ENCODE measurements at places on chromosomes 13 and 19. TPM values are rescaled to one million over a fixed set of nuclear protein-coding genes. Genes with fewer than 3 reads are reported as not detected.

GRCh38 chr13:44679597-44679996 is 103.5 kb upstream of the TSC22D1 start:
- no peak overlapping the region for H3K4me3 ChIP-seq
- H3K27me3 ChIP-seq = no peaks in the 10 kb centered on the region
- peak; percentile 35 for DNase-seq
- H3K36me3 ChIP-seq = no peaks in the 10 kb centered on the region

DNA sequence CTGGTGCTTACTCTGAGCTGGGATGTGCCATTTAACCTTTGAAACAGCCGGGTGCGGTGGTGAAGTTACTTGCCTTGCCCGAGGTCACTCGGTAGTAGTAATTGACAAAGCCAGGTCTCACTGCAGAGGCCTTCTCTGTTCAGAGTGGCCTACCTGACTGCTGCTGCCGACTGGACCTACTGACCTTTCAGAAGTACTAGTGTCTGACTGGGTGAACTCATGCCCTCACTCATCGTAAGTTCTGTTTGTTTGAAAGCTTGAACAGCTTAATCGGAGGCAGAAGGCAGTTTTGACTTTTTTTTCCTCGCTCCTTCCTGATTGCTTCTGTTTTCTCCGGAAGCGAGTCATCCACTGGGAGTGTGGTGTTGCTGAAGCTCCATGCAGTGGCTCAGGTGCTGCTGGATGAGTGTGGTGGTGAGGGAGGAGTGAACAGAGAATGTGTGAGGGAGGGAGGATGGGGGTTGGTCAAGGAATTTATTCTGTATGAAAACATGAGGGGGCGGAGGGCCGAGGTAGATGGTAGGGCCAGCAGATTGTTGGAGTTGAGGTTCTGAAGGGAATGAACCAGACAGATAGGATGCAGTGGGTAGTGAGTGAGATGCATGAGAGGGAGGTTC is 2.7 kb downstream of the SPINT2 start:
- H3K4me3 ChIP-seq = no peak overlapping the region
- peak; percentile 72 for DNase-seq
- no peaks in the 10 kb centered on the region for H3K27me3 ChIP-seq
- 0 out of 2 replicates have a peak overlapping the region, but pooled peaks have one; percentile 12 for H3K27ac ChIP-seq

Gene ERICH6B
- total RNA-seq = not detected

DNA sequence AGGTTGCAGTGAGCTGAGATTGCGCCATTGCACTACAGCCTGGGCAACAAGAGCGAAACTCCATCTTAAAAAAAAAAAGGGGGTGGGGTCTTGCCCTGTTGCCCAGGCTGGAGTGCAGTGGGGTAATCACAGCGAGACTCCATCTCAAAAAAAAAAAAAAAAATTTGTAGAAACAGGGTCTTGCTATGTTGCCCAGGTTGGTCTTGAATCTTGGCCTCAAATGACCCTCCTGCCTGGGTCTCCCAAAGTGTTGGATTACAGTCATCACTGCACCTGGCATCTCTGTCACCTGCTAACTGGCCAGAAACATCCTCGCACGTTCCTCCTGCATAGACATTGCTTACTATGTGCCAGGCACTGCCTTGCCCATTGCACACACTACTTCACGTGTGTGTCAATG is 14.1 kb downstream of the RCN3 start:
- H3K36me3 ChIP-seq = peaks cover 35% of the 10 kb centered on the region
- H3K4me3 ChIP-seq = no peak overlapping the region
- H3K4me1 ChIP-seq = peaks cover 7% of the 10 kb centered on the region
- DNase-seq = no peak
- no peaks in the 10 kb centered on the region for H3K27me3 ChIP-seq

- H3K27ac ChIP-seq = no peak overlapping the region
- H3K27me3 ChIP-seq = 0 out of 2 replicates have a peak, but pooled peaks cover 7% of the 10 kb centered on the region
- no peaks in the 10 kb centered on the region for H3K36me3 ChIP-seq
- H3K4me3 ChIP-seq = no peak overlapping the region
- no peak for DNase-seq
- H3K4me1 ChIP-seq = no peaks in the 10 kb centered on the region
Measured at GRCh38 chr13:40366119-40366518, 300.3 kb downstream of the FOXO1 start.

Gene WIZ
- 18.8 TPM for total RNA-seq

- H3K27me3 ChIP-seq = no peaks in the 10 kb centered on the region
- H3K27ac ChIP-seq = no peak overlapping the region
- no peak overlapping the region for H3K4me3 ChIP-seq
- DNase-seq = peak; percentile 35
Measured at GRCh38 chr13:97403893-97404750, 29.8 kb upstream of the RAP2A start.

- peak; percentile 80 for DNase-seq
- no peak overlapping the region for H3K4me3 ChIP-seq
- peak overlapping the region; percentile 68 for H3K27ac ChIP-seq
- no peaks in the 10 kb centered on the region for H3K27me3 ChIP-seq
Measured at GRCh38 chr13:31477961-31478360, 261.4 kb upstream of the RXFP2 start.

DNA sequence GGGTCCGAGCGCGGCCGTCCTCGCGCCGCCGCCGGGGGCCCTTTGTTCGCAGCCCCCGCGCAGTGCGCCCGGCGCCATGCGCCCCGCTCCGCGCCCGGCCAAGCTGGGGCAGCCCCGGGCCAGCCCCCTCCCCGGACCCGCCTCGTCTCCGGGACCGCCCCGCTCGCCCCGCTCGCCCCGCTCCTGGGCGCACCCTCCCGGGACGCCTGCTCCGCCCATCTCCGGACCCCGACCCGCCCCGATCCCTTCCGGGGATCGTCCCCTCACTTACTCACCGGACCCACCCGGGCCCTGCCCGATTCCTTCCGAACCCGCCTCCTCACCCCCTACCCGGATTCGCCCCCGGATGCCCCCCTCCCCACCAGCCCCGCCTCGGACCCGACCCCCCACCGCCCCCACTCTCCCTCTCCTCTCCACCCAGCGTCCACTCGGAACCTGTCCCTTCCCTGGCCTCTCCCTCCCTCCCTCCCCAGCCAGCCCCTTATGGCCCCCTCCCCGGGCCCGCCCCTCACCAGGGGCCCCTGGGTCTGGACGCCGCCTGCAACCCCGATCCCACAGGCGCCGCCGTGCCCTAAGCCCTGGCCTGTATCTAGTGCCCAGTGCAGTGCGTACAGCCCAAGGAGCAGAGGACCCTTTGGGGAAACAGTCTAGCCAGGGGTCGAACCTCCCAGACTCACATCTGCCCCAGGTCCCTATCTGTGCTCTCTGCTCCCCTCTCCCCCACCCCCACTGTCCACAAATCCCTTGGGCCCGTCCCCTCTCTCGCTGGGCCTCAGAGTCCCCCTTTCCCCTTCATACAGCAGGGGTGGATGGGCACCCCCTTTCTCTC is at the start of gene CPAMD8:
CPAMD8 (minus strand) TSS at position 105 of the 829 bp plus-strand sequence. CDS start 168 bp downstream, outside the sequence.
- H3K4me1 ChIP-seq = no peaks in the 10 kb centered on the region
- no peak within 1 kb of the TSS for H3K27ac ChIP-seq
- no peaks in the 10 kb centered on the region for H3K36me3 ChIP-seq
- peaks cover 36% of the 10 kb centered on the region for H3K27me3 ChIP-seq
- DNase-seq = no peak
- no peak within 1 kb of the TSS for H3K4me3 ChIP-seq

GRCh38 chr13:39961036-39961435 is 305.6 kb downstream of the COG6 start:
- H3K36me3 ChIP-seq = no peaks in the 10 kb centered on the region
- H3K27ac ChIP-seq = no peak overlapping the region
- no peaks in the 10 kb centered on the region for H3K4me1 ChIP-seq
- DNase-seq = no peak
- no peak overlapping the region for H3K4me3 ChIP-seq
- H3K27me3 ChIP-seq = 0 out of 2 replicates have a peak, but pooled peaks cover 5% of the 10 kb centered on the region

- peaks cover 22% of the 10 kb centered on the region for H3K4me1 ChIP-seq
- H3K4me3 ChIP-seq = peak overlapping the region; percentile 87
- no peak for DNase-seq
- 0 out of 2 replicates have a peak overlapping the region, but pooled peaks have one; percentile 1 for H3K27ac ChIP-seq
Measured at GRCh38 chr19:17304386-17305215, 1.1 kb upstream of the MRPL34 start.

GRCh38 chr13:48842316-48842715 is 133.4 kb upstream of the FNDC3A start:
- H3K27me3 ChIP-seq = no peaks in the 10 kb centered on the region
- H3K4me1 ChIP-seq = no peaks in the 10 kb centered on the region
- no peak for DNase-seq

DNA sequence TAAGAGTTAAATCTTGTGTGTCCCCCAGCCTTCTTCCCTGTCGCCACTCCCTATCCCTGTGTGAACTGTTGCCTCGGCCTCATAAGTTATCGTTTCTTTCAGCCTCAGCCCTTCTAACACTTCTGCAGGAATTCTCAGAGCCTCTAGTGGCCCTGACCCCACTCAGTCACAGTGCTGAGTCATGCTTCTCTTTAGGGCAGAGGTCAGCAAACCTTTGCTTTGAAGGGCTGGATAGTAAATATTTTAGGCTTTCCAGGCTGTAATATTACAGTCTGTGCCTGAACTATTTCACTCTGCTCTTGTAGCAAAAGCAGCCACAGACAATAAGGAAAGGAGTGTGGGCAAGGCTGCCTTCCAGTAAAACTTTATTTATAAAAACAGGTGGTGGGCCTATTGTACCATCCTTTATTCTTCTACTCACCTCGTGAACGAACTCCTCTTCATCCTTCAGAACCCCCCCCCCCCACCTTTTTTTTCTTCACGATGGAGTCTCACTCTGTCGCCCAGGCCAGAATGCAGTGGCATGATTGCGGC is 22.1 kb downstream of the MYO9B start:
- H3K4me3 ChIP-seq = no peak overlapping the region
- peak overlapping the region; percentile 57 for H3K27ac ChIP-seq
- DNase-seq = peak; percentile 66
- H3K36me3 ChIP-seq = 0 out of 2 replicates have a peak, but pooled peaks cover 11% of the 10 kb centered on the region

Gene UBE2L5
- not detected for total RNA-seq

- H3K4me1 ChIP-seq = no peaks in the 10 kb centered on the region
- DNase-seq = no peak
- no peak overlapping the region for H3K27ac ChIP-seq
- no peak overlapping the region for H3K4me3 ChIP-seq
- H3K36me3 ChIP-seq = no peaks in the 10 kb centered on the region
- no peaks in the 10 kb centered on the region for H3K27me3 ChIP-seq
Measured at GRCh38 chr19:56972291-56972841, 131.8 kb upstream of the PEG3 start.

Gene DACT3
- total RNA-seq = 7.1 TPM

DNA sequence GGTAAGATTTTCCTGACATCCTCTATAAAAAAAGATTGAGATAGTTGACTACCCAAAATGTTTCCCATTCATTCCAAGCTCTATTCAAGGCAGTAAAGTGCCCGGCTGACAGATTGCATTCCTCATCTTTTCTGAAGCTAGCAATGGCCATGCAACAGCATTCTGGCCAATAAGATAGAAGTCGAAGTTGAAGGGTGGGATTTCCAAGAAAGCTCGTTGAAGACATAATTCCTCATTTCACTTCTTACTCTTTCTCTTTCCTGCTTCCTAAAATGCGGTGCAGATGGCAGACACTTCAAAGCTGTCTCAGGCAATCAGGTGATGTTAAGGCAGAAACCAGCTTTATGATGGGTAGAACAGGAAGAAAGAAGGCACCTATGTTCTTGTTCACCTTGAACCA is 13.4 kb upstream of the ALOX5AP start:
- H3K27ac ChIP-seq = no peak overlapping the region
- H3K27me3 ChIP-seq = no peaks in the 10 kb centered on the region
- DNase-seq = no peak
- no peaks in the 10 kb centered on the region for H3K36me3 ChIP-seq

DNA sequence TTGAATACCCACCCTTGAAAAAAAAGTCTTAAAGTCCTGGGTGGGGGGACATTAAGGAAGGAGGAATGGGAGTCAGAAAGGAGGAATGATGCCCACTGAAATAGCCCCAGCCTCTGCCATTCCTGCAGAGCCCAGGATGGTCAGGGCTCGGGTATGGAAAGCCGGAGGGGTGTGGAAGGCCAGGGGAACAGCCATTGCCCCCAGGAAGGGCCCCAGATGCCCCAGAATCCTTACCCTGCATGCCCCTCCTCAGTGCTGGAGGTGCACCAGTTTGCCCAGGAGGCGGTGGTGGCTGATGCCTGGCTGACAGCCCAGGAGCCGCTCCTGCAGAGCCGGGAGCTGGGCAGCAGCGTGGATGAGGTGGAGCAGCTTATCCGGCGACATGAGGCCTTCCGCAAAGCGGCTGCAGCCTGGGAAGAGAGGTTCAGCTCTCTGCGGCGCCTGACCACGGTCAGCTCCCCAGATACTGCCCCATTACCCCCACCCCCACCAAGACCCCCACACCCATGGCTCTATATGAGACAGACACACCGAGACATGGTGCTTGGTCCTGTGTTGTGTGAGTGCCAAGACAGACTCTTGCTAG is 10.7 kb upstream of the SHKBP1 start:
- no peaks in the 10 kb centered on the region for H3K4me1 ChIP-seq
- no peak overlapping the region for H3K4me3 ChIP-seq
- no peaks in the 10 kb centered on the region for H3K36me3 ChIP-seq

Gene ZNF554
- 3.0 TPM for total RNA-seq

- peak overlapping the region; percentile 53 for H3K27ac ChIP-seq
- no peaks in the 10 kb centered on the region for H3K36me3 ChIP-seq
Measured at GRCh38 chr19:34313188-34313587, 51.8 kb upstream of the GPI start.

DNA sequence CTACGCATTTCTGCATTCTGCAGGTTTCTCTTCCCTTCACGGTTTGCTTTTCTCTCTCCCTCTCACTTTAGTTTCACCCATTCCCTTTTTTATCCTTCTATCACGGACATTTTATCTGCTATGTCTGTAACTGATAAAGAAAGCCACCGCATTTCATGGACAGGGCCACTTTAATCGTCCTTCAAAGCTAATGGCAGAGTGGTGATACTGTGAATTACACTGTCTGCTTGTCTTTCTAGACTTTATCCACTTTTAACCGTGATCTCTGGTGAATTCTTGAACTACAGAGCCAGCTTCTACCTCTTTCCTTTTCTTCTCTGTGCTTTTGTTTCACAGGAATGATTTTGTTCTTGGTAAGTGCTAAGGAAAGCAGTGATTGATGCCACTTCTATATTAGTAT is 760.4 kb downstream of the PCDH9 start:
- no peak for DNase-seq
- H3K27me3 ChIP-seq = no peaks in the 10 kb centered on the region
- H3K36me3 ChIP-seq = no peaks in the 10 kb centered on the region
- H3K4me3 ChIP-seq = no peak overlapping the region
- H3K4me1 ChIP-seq = no peaks in the 10 kb centered on the region

Gene N4BP2L2
- 70.1 TPM for total RNA-seq
